ENCODE measurements at places on chromosomes 7 and 10.

- no peak for DNase-seq
Observed at GRCh38 chr7:149420006-149420405, 40.9 kb downstream of the ZNF777 start.

GRCh38 chr7:97021747-97022490, 2.7 kb downstream of the DLX5 start:
- no peak for DNase-seq

DNA sequence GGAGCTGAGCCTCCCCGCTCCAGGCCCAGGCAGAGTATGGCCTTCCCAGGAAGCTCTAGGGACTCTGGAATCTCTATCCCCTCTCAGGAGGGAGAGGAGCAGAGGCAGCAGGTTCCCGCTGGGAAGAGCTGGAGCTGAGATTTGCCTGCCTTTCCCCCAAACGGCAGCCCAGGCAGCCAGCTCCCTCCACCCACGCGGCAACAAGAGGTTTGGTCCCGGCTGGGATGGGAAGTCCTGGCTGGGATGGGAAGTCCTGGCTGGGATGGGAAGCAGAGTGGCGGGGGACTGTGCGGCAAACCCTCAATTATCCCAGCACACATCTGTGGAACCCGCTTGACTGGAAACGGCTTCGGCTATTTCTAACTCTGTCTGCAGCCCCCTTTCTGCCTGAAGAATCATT, 223.0 kb downstream of the ELFN1 start:
- DNase-seq: no peak

DNA sequence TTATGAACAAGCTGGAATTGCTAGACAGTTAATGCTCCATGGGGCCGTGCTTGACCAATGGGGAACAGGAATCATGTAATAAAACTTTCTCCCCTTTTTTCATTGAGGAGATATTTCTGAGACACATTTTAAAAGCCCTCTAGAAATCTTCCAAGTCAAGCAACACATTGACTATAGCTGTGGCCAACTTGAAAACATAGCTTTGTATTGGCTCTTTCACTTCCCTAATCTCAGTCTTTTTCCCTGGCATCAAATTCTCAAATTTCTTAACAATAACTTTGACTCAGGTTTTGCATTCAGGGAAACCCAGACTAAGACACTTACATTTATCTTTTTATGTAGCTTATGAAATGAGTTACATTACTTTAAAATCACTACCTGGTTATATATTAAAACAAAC, 947.1 kb upstream of the MBL2 start:
- DNase-seq: no peak

- DNase-seq: no peak
Observed at GRCh38 chr7:18399436-18400235, 95.9 kb upstream of the HDAC9 start.

DNA sequence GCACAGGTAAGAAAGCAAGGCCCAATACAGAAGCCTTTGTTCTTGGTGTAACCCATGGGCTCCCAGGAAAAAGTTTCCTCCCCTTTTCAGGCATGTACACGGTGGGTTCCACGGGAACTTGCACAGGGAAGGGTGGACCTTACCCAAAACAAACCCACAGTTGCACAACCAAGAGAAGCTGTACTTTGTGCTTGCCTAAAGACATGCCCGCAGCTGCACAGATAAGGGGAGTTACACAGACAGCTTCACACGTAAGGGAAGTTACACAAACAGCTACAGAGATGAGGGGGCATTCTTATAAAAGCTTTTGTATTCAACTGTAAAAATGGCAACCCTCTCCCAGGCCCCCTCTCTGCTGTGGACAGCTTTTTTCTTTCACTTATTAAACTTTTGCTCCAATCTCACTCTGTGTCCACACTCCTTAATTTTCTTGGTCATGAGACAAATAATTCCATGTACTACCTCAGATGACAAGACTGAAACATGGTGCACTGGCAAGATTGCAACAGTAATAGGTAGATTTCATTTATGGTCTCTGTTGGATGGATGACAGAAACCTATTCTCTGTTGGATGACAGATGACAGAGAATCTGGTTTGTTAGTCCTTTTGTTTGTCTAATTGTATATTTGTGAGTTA, 72.9 kb downstream of the ATE1 start:
- DNase-seq: no peak

GRCh38 chr10:114048472-114048871, 4.8 kb downstream of the ADRB1 start:
- no peak for DNase-seq
